Foreskin melanocyte (primary cell): ENCODE measurements at places on chromosomes 5 and 9.
A peak's percentile ranks its signal among the peaks of the same experiment; 100 is the strongest.

GRCh38 chr9:136211441-136212344, 6.8 kb upstream of the LHX3 start:
- DNase-seq: no peak

DNA sequence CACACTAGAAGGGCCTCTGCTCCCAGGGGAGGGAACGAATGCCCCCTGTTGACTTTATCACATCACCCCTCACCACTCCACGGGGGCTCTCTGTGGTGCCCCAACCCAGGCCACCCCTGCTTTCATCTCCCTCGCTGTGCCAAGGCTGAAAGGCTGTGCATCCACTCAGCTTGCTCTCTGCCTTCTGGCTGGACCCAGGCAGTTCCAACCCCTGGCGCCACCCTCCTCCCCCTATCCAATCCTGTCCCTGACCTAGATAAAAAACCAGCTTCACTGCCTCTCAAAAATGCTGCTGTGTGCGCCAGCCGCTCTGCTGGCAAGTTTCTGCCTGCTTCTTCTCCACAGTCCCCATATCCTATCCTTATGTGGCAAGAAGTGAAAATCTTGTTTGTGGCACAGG, 22.4 kb upstream of the CORO2A start:
- DNase-seq: no peak

GRCh38 chr5:179868541-179868940, 9.9 kb upstream of the MRNIP start:
- no peak for DNase-seq

DNA sequence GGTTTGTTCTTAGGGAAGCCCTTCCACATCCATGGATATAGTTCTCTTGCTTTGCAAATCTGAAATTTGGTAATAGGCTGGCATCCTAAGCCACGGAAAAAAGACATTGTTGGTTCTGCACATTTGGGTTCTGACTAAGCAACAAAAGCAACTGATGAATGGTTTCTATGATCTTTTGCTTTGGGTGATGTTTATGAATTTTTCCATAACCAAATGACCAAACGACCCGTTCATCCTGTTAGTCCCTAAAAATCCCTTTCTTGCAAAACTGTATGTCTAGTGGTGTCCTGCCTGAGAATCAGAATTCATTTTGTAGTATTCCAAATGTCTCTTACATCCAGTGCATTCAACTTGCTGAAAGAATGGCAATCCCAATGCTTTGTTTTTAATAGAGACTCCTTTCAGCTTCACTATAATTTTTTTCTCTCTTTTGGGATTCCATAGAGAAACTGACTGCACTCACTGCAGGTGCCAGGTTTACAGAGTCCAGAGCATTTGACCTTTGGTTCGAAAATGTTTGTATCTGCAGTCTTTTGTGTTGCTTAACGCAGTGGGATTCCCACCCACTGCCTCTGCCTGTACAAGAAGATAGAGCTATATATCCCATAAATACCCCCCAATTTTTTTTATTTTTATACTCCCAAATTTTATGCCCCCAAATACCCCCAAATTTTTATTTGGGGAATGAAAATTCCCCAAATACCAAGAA, 4.7 kb downstream of the SPTAN1 start:
- no peak for DNase-seq

- no peak for DNase-seq
Measured at GRCh38 chr5:108728566-108729241, 19.0 kb upstream of the FER start.

- DNase-seq: no peak
Measured at GRCh38 chr9:109478665-109479380, 19.3 kb downstream of the PTPN3 start.

DNA sequence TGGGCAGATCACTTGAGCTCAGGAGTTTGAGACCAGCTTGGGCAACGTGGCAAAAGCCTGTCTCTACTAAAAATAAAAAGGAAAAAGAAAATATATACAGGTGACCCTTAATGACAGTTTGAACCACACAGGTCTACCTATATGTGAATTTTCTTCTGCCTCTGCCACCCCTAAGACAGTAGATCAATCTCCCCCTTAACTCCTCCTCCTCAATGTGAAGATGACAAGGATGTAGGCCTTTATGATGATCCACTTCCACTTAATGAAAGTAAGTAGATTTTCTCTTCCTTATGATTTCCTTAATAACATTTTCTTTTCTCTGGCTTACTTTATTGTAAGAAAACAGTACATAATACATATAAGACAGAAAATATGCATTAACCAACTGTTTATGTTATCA, 3.4 kb downstream of the AKNA start:
- no peak for DNase-seq

- DNase-seq: no peak
Measured at GRCh38 chr5:57408714-57409113, 73.9 kb downstream of the ACTBL2 start.

GRCh38 chr9:68457803-68458202, 82.9 kb downstream of the TMEM252 start:
- DNase-seq: no peak

DNA sequence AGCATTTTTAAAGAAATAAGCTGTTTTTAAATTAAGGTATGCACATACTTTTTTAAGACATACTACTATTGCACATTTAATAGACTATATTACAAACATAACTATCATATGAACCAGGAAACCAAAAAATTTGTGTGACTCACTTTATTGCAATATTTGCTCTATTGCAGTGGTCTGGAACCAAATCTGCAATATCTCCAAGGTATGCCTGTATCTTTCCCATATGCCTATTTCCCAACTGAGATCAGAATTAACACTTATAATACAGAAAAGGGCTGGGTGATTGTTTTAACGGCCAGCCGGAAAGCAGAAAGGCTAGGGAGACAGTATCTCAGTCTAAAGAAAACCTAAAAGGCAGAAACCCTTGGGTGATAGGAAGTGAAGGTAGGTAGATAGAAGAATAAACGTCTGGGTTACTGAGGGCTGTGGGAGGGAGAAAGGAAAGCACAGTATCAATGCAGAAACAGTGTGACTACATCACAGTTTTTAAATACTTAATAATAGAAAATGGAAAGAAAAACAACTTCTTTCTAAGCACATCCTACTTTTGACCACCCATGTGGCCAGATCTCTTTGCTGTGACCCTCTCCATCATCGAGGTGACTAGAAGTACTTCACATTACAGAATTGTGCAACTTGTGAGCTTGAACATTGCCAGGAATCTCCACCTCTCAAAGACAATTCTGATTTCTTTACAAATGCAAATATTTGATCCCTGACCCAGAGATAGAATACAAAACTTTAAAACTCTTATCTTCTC, 126.4 kb downstream of the LPAR1 start:
- no peak for DNase-seq

- peak; percentile 17 for DNase-seq
Measured at GRCh38 chr9:92590377-92590776, 54.6 kb upstream of the ECM2 start.

GRCh38 chr9:70413464-70413798, 1.0 kb downstream of the KLF9 start:
- DNase-seq: no peak

- no peak for DNase-seq
Measured at GRCh38 chr9:83432877-83433550, 105.2 kb downstream of the FRMD3 start.

DNA sequence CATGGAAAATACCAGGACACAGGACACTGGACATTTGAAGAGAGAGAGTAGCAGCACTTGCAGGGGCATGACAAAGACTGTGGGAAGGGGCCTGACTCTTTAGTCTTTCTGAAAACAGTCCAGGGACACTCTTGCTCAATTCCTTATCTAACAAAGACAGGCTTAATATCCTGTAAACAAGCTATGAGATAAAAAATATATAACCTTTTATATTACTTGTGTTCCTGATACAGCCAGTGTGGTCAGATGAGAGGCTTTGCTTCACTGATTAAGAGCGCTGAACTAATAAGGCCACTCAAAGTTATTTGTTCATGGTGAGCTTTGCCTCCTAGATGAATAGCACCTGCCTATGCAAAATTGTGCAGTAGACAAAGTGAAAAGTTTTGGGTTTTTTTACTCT, 518.7 kb downstream of the LRRC70 start:
- no peak for DNase-seq

- no peak for DNase-seq
Measured at GRCh38 chr9:93569621-93570174, 6.7 kb upstream of the PHF2 start.

DNA sequence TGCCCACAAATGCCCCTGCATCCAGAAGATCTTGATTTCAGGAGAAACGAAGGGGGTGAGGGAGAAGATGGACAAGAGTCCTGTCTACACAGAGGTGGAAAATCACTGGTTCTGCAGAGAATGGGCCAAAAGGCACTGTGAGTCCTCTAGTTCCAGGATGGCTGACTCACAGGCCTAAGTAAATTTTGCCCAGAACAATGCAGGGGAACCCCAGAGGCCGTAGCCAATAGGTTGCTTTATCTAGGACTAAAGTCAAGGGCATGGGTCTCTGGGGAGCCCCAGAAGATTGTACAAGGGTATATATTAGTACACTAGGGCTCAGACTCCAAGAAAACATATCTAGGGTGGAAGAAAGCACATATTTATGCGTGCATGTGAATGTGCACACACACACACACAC, 98.0 kb downstream of the SLIT3 start:
- no peak for DNase-seq

DNA sequence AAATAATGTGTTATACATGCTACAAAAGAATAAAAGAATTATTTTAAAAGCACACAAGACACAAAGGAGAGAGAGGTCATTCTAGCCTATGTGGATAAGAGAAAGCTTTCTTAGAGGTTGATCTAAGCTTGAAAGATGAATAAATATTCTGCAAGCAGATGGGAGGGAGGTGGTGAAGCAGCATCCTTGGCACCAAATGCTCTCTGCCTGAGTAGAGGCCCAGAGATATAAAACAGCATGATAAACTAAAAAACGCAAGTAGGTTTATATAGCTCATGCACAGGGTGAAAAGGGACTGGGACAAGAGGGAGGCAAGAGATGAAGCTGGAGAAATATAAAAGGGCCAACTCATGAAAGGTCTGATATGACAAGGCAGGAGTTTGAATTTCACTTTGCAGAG, 283.2 kb upstream of the POU5F2 start:
- DNase-seq: no peak

DNA sequence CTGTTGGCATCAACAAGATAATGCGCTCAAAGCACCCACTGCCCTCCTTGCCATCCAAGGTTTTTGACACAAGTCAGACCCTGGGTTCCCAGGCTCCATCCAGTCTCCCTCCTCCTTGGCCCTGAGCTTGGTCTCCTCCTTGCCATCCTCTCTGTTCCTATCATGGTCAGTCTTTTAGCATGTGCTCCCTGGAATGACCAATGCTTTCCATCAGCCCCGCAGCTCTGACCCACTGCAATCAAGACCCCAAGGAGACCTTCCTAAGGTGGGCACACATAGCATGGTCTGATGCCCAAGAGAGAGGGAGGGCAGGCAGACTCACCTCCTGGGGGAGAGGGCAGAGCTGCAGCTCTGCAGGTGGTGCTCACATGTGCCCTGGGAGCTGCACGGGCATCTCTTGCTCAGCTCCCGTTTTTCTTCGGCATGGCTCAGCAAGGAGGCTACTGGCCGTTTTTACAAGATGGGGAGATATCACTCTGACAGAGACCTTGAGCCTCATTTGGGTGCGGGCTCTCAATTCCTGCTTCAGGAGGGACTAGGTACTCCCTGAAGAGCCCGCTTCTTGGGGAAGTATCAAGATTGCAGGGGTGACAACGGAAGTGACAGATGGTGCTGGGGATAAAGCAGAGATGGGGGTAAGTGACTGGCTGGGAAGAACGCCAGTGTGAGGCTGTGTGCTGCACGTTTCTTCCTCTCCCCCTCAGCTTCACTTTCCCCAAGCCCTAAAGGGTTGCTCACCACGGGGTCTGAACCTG, 3.3 kb downstream of the SEPTIN8 start:
- DNase-seq: no peak

GRCh38 chr5:10892911-10893215, 131.8 kb upstream of the DAP start:
- no peak for DNase-seq

DNA sequence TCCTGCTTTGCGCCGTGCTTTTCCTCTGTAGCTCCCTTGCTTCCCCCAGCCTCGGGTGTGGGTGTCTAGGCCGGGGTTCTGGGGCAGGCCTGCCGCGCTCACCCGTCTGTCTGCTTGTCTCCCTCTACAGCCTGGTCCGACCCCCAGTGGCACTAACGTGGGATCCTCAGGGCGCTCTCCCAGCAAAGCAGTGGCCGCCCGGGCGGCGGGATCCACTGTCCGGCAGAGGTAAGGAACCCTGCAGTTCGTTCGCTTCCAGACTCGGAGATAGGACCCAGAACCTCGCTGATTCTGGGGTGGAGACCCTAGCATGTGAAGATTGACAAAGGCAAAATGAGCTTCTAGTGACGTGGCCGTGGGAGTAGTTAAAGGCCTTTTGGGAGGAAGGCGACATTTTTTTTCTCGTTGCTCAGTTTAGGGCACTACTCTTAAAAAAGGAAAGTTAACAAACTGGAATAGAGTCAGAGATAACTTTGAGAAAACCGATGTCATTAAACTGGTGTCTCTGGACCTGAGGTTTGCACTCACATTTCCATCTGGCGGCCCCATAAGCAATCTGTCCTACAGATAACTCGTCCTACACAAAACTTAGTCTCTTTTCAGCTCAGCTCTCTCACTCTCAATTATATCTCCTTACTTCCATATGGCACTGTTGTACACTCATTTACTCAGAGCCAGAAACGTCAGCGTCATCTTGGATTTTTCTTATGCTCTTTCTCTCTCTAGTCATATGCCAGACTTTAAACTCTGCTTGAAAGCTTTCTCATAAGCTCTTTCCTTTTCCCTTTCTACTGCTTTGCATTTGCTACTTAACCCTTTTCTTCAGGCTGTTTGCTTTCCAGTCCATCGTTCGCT, 561 bp downstream of the SEC61B start:
- DNase-seq: no peak

DNA sequence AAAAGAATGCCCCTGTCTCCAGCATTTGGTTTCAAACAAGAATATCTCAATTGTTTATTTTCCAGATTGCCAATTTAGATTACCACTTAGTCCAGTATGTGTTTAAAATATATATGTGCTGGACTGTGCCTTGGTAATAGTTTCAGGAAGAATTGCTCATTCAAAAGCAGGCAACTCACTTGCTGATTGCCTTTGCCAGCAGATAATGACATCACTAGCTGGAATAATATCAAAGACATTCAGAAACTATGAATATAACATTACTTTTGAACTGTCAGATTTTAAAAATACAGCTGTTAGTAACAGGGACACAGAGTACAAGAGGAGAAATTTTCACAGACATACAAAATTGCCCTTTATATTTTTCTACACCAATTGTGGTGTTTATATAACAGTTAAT, 96.0 kb upstream of the ITGA2 start:
- DNase-seq: no peak

DNA sequence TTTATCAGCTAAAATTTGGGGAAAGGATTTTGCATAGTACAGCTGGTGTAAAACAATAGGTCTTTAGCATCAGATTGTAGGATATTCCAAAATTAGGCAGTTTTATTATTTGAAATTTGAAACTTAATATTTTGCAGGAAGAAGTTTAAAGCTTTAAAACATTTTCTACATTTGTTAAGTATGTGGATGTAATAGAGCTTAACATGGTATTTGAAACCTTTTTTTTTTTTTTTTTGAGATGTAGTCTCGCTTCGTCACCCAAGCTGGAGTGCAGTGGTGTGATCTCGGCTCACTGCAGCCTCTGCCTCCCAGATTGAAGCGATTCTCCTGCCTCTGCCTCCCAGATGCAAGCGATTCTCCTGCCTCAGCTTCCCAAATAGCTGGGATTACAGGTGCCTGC, 2.9 kb downstream of the DENND4C start:
- DNase-seq: no peak

GRCh38 chr5:44729536-44729935, 79.2 kb upstream of the MRPS30 start:
- DNase-seq: no peak
